ENCODE measurements at places on chromosomes 7 and 10. TPM values are rescaled to one million over a fixed set of nuclear protein-coding genes. Genes with fewer than 3 reads are reported as not detected.

Gene LIPK
- total RNA-seq: not detected

Gene MDH2
- 312 TPM for total RNA-seq

Gene OR2A12
- total RNA-seq: not detected

Gene MOGAT3
- not detected for total RNA-seq

Gene LLCFC1
- total RNA-seq: not detected

Gene CRHR2
- total RNA-seq: not detected

Gene RSBN1L
- 9.3 TPM for total RNA-seq

Gene ABI1
- total RNA-seq: 57.1 TPM

Gene OR2A42
- not detected for total RNA-seq

Gene WNT2
- not detected for total RNA-seq

Gene NAT16
- 0.17 TPM for total RNA-seq

Gene CCDC172
- total RNA-seq: not detected

Gene XPNPEP1
- total RNA-seq: 36.7 TPM

Measured in A549 treated with CpdA at 1 μM for 4 hours (cell line).